ENCODE measurements at places on chromosomes 2 and 18.

DNA sequence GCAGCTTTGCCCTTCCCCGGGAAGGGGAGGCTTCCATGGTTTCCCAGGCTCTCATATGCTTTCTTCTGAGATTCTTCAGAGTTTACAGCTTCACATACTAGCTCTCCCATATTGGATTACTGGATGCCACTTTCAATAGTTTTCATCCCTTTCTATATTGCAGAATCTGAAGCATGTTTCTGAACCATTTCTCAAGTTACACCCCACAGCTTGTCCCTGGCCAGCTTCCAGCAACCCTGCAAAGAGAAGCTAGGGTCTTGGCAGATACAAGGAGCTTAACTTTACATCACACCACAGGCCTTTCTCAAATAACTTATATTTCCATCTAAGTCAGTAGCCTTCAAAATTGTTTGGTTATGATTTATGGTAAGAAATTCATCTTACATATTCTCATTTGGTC, 39.6 kb downstream of the LHCGR start:
- DNase-seq = no peak

DNA sequence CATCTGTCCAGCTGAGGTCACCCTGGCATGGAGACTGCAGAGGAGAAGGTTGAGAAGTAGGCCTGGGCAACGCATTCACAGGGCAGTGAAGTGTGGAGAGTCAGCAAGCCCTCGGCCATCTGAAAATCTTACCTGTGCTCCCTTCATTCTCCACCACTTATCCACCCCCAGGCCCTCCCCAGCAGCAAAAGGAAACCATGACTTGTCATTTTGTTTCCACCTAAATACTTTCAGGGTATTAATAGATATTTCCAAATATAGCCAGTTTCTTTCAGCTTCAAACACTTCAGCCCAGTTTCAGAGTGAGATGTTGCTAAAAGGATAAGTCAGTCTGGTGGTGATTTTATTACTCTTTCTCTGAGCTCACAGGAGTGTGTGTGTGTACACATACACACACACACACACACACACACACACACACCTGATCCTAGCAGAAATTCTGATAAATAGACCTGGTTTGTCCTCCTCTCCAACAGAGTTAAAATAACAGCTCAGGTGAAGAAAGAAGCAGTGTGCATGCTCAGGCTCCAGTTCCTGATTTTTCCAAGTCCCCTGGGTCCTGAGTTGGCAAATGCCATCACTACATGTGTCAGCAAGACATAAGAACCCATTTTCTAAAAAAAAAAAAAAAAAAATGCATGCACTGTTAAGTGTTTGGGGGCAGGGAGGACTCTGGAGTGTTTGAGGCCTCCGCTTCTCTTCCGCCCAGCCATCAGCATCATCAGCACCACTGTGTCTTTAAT, 82.8 kb downstream of the LOXHD1 start:
- no peak for DNase-seq

DNA sequence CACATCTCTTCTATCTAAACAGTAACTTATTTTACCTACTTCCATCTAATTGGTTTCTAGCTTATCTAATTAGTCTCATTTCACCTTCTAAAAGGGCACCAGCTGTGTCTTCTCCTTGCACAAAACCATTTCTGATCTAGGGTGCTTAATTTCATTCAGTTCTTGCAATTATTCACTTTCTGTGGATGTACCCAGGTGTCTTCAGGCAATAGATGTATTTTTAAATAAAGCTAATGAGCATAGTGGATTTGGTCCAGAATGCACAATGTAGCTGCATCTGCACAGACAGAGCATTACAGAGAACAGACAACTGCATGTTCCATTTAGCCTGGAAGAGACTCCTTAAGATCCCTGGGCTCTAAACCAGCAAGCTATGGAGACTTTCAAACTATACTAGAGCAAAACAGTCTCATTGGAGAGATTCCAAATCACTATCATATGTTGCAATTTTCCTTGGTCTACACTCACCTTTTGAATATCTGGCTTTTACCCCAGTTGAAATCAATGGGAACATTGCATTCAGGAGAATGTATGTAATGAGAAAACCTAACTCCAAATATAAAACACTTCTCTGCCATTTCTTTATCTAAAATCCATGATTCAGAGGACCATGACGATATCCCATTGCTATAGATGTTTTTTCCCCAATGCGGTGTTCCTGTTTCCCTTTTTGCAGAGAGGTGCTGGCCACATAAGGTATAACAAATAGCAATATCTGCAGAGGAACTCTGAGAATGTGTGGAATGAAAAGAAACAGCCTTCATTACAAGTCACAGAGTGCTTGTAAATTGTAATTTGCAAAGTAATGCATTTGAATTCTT, 3.5 kb upstream of the RFX8 start:
- DNase-seq = no peak

DNA sequence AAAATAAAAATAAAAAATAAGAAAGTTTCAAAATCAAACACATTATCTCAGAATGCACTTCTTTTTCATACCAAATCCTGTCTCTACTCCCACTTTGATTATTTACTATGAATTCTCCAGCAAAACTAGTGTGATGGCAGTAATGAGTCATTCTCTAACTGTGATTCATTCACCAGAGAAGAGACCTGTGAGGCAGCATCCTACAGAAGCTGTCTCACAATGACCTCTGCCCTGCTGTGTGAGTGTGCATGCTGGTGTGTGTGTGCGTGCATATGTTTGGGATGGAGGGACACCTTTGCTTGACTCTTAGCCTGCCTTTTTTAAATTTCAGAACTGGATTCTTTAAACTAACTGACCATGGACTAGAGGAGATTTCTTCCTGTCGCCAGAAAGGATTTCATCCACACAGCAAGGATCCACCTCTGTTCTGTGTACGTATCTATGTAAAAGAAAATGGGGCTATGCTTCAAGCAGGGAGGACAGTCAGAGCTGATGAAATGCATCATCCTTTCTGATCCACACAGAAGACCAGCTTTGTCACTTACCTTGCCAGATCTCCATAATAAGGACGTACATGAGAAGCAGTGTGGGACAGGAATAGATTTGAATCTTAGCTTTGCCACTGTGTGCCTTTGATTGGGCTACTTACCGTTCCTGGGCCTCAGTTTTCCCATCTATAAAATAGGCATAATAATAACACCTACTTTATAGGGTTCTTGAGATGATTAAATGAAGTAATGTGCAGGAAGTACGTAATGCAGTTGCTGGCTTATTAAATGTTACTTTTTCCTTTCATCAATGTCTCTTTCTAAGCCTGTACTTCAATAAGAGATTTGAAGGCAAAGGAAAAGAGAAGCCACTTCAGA, 31.2 kb downstream of the STAMBP start:
- DNase-seq = peak; percentile 10

DNA sequence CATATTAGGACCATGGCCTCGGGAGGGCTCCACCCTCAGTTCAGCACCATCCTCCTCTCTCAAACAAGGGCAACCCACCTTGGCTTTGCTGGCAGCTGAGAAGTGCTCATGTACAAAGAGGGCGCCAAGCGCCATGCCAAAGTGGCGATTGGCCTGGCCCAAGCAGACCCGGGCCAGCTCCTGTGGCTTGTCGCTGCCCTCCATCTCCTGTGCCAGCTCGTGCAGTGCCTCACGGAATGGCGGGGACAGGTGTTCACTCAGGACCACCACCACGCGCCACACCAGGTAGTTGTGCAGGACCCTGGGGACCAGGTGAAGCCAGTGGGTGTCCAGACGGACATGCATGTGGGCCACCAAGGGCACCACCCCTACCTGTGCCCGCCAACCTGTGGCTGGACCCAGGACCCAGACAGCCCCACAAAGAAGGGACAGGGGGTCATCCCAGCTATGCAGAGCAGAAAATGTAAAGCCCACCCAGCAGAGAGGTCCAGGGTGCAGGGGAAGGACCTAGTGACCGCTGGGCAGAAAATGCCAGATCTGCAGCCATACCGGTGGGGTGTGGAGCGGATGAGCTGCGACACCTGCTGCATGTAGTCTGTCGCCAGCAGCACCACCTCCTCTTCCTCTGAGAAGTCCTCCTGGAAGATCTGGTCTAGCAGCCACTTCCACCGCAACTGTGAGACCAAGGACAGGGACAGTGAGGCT, 3.6 kb downstream of the ECEL1 start:
- DNase-seq = no peak

- no peak for DNase-seq
These were observed 11.2 kb downstream of the ARID5A start for GRCh38 chr2:96547731-96548171.

- DNase-seq = no peak
These were observed 9.5 kb downstream of the RTTN start for GRCh38 chr18:70195852-70196434.

GRCh38 chr2:234814374-234814773, 137.4 kb upstream of the SH3BP4 start:
- no peak for DNase-seq

DNA sequence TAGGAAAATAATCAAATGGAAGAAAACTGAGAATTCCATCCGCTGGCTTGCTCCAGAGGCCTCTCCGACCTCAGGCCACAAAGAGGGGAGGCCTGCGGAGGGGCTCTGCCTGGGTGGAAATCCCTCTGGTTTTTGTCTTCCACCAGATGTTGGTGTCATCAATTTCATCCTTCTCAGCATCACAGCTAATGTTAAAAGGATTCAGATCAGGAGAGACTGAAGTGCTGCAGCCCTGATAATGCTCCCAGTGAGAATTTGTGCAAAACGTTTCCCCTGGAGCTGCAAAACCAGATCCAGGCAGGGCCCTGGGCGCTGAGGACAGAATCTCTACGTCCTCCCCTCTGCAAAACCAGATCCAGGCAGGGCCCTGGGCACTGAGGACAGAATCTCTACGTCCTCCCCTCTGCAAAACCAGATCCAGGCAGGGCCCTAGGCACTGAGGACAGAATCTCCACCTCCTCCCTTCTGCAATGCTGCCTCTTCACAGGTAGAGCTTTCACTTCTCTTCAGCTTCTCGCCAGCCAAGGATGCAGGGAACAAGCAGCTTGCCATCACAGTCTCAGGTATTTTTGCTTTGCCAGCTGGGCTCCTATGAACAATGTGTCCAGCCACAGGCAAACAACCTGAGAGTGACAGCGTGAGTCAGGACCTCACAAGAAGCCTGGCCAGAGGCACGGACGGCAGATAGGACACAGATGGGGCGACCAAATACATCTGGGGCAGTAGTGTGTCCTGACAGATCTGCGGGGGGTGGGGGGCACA, 81.2 kb downstream of the TMEM18 start:
- no peak for DNase-seq

GRCh38 chr18:48679236-48679635, 140.4 kb downstream of the CTIF start:
- no peak for DNase-seq

DNA sequence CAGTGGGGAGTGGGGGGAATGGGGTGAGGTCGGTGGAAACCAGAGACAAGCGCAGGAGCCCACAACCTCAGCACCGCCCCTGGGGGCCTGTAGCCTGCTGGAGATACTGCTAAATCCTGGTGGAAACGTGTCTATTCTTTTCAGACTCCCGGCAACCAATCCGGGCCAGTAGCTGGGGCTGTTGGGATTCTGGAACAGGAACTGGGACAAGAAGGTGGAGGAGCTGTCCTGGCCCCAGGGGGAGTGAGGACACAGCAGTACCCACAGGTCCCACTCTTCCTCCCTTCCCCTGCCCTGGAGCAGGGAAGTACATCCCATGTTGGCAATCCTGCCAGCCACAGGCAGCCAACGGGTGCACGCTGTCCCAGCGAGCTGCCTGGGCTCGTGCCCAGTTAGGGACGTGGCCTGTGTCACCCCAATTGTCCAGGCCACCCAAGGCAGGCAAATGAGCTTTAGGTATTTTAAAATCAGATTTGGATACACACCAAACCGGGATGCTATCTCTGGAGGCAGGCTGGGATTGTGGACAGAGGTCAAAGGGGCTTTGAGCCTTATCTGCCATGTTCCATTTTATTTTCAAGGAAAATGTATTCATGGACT, 51.8 kb downstream of the HS1BP3 start:
- DNase-seq = no peak

Measured in glomerular endothelial cell (primary cell).